ENCODE measurements at places on chromosomes 5 and 9.

DNA sequence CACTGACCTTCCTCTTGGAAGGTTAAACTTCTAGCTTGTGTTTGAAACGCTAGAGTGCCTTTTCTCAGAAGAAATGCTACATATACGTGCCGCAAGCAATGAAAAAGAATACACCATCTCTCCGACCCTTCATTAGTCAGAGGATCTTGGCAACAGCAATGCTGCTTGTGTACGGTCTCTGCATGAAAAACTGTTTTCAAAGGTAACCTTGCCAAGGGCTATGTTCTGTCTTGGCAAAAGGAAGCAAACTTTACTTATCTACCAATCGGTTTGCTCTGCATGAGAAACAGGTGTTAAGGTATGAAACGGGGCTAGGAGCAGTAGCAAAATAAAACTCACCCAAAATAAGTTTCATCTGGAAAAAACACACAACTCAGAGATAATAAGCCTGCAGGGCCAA is 297.8 kb downstream of the FBXL17 start:
- no peak for DNase-seq

- DNase-seq = no peak
Measured at GRCh38 chr9:126204197-126204596, 122.4 kb upstream of the MVB12B start.

GRCh38 chr5:15796557-15796956 is 296.6 kb downstream of the FBXL7 start:
- DNase-seq = no peak

DNA sequence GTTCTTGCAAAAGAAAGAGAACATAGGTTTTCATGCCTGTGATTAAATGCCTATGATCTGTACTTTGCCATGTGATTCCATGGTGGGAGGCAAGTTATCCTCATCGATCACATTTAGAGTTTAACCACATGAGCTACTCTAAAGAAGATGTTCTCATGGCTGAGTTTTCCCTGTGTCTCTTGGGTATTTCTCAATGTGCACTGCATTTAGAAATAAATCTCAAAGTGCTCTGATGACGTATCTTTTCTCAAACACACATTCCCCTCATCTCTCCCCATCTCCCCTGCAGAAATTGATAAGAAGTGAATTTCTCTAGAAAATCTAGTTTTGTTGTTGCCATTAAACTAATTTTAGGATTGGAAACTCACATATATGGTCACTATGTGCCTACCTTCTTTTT is 282.2 kb downstream of the SEMA5A start:
- DNase-seq = no peak

GRCh38 chr5:128762661-128763306 is 202.5 kb upstream of the SLC27A6 start:
- DNase-seq = no peak

- no peak for DNase-seq
Measured at GRCh38 chr5:38051711-38052511, 206.4 kb upstream of the EGFLAM start.

- DNase-seq = no peak
Measured at GRCh38 chr5:140165101-140165922, 9.7 kb upstream of the CYSTM1 start.

GRCh38 chr5:4984461-4984860 is 155.7 kb upstream of the ADAMTS16 start:
- no peak for DNase-seq

- peak; percentile 60 for DNase-seq
Measured at GRCh38 chr9:75866273-75866871, 24.1 kb upstream of the PCSK5 start.
